ENCODE measurements at places on chromosomes 16 and 17.

DNA sequence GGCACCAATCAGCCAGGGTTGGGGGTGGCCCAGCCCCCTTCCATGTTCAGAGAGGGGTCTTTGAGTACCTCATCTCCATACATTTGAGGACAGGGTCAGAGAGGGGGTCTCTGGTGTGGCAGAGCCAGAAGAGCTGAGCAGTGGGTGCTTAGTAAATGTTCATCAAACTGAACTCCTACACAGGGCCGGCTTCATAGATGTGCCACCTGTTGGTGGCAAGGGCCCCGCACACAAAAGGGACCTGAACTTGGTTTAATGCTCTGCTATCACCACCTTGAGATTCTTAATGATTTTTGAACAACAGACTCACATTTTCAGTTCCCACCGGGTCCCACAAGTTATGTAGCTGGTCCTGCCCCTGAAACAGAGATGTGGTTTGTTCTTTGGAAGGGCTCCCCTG lies 9.0 kb upstream of the C1QL1 start:
- DNase-seq = no peak

- no peak for DNase-seq
These were observed 8.0 kb upstream of the MYH2 start for GRCh38 chr17:10557422-10557821.

DNA sequence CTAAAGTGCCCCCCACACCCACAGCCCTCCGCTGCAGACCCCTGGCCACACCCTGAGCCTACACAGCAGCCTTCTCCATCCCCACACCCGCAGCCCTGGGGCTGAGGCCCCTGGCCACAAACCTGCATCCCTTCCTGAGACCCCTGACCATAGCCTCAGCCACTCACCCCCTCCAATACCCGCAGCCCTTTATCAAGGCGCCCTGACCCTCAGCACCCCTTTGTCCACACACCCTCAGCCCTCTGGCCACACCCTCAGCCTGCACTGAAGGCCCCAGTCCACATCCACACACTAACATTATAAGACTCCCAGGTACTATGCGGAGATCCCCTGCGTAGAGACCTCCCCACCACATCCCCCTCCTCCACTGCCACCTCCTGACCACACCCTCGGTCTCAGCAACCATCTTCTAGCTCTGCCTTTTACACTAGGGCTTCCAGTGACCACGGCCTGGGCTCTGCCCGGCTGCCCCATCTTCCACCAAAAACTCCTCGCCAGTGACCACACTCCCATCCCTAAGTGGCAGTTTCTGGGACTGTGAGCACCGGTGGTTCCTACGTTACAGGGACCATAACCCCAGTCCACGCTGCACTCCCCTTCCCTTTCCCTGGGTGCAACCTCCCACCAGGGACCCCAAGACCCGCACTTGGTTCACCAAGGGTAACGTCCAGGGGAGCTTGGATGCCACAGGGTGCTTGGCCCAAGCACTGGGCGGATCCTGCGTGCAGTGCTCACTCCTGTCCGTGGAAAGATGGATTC lies 818 bp downstream of the TPPP3 start:
- no peak for DNase-seq

DNA sequence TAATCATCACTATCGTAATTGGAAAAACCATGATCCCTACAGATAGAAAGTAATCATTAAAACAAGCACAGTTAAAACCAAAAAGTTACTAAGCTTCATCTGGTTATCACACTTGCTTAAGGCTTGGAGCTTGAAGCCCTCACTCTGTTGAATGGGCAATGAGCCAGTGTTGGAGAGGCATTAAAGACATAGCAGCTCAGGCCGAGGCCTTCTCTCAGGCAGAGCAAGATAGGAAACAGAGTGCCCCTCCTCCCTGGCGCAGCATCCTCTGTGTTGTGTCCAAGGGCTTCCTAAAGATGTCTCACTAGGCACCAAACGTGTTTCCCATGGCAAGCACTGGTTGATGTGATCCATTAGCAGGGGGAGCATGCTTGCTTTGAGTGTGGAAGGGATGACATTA lies 34.9 kb upstream of the LGALS9 start:
- no peak for DNase-seq

- no peak for DNase-seq
These were observed 92.0 kb upstream of the ASIC2 start for GRCh38 chr17:33385133-33385532.

- DNase-seq = no peak
These were observed 251.4 kb downstream of the HS3ST3B1 start for GRCh38 chr17:14552306-14552705.

DNA sequence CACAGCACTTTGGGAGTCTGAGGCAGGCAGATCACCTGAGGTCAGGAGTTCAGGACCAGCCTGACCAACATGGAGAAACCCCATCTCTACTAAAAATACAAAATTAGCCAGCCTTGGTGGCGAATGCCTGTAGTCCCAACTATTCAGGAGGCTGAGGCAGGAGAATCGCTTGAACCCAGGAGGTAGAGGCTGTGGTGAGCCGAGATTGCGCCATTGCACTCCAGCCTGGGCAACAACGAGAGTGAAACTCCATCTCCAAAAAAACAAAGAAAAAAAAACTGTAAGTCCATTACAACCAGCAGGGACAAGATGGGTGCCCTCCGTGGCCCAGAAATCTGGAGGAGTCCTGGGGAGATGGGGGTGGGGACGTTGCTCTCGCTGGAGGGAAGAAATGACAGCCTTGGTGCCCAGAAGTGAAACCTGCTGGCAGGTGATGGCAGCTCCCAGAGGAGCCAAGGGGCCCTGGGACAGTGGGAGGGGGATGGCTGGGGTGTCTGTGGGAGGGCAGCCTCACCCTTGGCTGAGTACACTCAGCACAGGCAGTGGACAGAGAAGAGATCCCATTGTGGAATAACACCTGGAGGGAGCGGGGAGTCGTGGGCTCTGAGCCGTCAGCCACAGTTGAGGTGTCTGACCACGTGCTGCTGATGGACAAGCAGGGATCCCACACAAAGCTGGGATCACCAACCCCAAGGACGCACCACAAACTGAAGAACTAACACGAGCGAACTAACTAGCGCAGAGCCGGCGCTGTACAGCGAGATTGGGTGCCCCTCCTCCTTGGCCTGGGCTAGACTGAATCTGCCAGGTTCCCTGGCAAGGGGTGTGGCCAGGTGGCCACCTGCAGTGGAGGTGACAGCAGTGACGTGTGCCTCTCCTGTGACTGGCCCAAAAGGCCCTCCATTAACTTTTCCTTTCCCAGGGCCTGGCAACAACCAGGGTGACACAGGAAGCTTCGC lies 46.9 kb upstream of the BAHCC1 start:
- no peak for DNase-seq

GRCh38 chr17:78376161-78376560 lies 2.3 kb upstream of the PGS1 start:
- DNase-seq = no peak

- no peak for DNase-seq
These were observed 8.8 kb upstream of the JPT1 start for GRCh38 chr17:75163074-75163473.

- no peak for DNase-seq
These were observed 14.0 kb downstream of the GDE1 start for GRCh38 chr16:19507867-19508266.
